Stimulated activated CD4-positive, alpha-beta T cell treated with anti-CD3 and anti-CD28 coated beads, Interleukin-15, amount 100 ng/mL, for 48 hours (primary cell): ENCODE measurements at places on chromosomes 1 and 21.

DNA sequence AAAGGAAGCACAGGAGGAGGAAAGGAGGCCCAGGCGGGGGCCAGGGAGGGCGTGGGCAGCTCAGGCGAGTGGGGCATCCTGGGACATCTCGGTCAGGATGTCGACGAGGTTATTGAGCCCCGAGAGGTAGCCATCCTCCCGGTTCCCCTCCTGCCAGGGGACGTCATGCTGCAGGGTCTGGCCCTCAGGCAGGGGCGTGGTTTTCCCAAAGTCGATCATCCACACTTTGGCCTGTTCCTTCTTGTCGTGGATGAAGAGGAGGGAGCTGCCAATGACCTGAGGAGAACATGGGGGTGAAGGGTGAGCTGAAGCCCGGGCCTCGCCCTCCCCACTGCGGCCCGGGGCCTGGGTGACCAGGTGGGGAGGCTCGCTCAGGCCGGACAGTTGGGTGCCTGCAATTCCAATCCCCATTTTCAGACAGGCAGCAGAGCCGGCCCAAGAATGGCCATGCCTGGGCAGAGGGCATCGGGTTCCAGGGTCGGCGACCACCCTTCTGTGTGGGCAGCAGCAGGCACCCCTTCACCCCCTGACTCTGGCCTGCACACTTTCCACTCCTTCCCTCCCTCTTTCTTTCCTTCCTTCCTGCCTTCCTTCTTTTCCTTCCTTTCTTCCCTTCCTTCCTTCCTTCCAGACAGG, 86.2 kb downstream of the STUM start:
- DNase-seq, result no peak

DNA sequence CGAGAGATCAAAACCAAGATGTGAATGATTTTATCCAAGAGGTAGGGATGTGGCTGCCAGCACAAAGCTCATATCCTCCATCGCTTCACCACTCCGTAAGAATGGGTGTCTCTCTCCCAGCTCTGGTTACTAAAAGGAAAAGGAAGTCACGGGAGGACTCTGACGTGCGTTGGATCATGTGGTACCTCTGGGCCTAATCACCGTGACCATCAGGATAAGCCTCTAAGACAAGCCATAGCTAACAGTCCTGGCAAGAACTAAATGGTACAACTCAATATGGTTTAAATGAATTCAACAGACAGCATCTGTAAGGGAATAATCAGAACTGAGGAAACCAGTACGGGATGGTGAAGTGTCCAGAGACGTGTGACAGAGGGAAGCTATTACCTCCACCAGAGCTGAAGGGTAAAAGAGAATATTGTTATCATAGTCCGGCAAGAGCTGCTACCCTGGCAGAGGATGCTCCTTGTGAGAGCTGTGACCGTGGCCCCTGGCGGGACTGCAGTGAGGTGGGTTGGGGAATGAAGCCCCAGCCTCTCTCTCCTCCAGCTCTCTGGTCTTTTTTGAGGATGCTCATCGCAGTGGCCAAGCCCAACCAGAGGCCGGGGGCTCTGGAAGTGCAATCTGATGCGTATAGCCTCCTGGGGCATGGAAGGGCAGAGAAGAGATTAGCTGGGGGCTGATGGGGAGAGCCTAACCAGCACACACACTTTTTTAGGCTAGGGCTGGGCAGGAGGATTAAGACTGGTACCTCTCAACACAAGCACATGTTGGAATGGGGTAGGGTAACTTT, 54.2 kb downstream of the KIAA1614 start:
- no peak for DNase-seq

DNA sequence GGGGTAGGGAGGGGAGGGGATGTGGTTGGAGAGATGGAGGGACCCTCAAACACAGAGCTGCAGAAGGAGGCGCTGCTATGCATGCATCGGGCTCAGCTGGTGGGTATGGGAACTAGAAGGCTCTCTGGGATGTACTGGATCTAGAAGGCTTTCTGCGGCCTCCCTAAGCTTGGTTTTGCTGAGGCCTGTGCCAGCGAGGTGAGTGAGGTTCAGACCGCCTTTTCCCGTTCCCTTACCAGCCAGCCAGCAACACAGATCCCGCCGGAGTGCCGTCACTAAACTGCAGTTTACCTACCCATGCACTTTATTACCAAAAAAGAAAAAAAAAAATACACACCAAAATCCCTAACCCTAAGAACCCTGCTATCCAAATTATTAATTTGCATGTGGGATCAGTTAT, 180.2 kb downstream of the PRDM16 start:
- no peak for DNase-seq

- peak; percentile 36 for DNase-seq
Measured at GRCh38 chr1:160834945-160835565, 27.6 kb downstream of the CD244 start.

DNA sequence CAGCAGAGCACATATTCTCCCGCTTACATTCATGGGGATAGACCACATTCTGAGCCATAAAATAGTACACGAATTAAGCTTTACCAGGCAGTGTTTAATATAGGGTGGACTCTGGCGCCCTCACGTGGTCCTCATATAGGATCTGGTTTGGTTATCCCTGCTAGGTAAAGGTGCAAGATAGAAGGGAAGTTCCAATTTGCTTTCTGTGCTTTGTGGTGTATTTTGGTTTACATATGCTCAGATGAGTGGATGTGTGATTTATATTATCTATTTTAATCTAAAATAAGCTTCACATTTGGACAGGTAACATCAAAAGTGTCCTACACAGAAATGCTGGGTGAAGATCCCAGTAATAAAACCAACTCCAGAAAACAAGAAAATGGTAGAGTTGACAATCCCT, 3.6 kb downstream of the CR1 start:
- peak; percentile 18 for DNase-seq

- no peak for DNase-seq
Measured at GRCh38 chr21:41926807-41927171, 27.0 kb downstream of the C2CD2 start.

GRCh38 chr1:17123196-17124045, 4.2 kb upstream of the PADI2 start:
- DNase-seq, result no peak

- DNase-seq, result no peak
Measured at GRCh38 chr1:208343226-208343625, 99.0 kb upstream of the PLXNA2 start.

DNA sequence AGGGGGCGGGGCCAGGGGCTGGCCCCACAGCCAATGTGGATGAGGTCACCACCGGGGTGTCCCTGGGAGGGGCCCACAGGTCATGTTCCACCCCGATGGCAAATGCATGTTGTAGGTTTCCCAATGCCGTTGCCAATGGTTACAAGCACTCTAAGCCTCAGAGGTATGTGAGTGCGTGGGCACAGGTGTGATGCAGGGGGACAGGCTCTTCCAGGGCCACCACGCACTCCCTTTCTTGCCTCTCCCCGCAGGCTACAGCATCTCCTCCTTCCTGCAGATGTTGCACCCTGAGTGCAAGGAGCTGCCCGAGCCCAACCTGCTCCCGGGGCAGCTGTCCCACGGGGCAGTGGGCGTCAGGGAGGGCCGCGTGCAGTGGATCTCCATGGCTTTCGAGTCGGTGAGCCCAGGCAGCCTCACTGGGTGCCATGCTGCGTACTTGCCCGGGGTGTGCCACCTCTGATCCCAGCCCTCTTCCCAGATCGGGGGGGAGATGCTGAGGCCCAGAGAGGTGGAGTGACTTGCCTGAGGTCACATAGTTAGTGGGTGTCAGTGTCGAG, 52.4 kb downstream of the DISP3 start:
- DNase-seq, result no peak

DNA sequence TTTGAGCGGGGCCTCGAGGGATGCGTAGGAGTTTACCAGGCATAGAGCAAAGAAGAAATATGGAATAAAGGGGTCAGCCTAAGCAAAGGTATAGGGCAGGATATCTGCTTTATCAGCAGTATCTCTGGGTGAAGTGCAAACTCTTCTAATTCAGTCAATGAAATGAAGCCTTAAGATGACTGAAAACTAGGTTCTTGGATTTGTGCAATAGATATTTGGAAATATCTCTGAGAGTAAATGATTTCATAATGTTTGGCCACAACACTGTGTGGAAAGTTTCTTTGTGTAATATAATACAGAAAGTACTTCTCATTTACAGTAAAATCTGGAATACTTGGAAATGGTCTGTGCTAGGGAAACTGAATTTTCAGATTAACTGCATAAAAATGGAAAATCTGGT, 26.1 kb downstream of the KCNJ15 start:
- no peak for DNase-seq

DNA sequence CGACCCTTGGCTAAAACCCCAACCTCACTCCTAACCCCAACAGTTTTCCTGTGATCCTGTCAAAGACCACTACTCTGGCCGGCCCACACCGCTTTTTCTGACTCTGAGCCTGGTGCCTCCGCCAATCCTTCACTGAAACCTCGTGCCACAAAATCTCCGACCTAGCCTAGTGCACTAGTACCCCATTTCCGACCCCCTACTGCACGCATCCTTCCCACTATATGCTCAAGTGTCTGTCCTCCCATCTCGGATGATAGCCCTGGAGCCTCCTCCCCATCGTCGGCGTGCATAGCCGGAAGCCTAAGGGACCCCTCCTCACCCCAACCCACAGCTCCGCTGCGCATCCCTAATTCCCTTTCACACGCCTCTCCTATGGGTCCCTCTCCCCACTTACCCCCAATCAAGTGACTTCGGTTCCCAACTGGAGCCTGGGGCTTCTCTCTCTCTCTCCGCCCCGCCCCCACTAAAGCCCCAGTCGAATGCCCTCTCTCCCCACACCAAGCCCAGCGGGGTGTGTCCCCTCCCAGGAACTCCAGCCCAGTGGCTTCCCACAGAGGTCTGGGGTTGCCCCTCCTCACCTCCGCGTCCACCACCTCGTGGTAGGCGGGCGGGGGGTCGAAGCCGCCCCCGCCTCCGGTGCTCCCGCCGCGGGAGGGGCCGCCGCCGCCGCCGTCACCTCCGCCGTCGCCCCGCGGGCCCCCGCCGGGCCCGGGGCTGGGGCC, 791 bp downstream of the USP24 start:
- no peak for DNase-seq

DNA sequence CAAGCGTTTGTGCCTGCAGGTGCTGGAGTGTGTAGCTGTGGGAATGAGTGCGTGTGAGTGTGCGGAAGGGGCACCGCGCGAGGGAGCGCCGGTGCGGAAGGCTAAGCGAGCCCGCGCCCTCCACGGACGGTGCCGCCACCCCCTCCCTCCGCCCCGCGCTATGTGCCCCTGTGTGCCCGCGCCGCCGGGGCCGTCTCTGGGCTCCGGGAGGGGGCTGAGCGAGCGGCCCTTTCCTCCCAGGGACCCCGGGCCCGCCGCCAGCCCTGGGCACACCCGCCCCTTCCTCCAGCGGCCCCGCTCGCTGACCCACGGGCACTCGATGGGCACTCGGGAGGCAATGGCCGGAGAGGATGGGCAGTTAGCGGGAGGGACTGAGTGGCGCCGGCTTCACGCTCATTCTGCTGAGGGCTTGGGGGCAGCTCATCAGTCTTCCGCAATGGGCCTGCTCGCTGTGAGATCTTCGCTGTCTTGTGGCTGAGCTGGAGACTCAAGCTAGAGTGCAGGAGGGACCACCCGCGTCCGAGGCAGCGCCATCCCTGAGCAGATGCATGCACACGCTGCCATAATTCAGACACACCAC, 8.6 kb upstream of the ADGRB2 start:
- no peak for DNase-seq

GRCh38 chr1:165225062-165225461, 131.5 kb downstream of the LMX1A start:
- DNase-seq, result no peak

DNA sequence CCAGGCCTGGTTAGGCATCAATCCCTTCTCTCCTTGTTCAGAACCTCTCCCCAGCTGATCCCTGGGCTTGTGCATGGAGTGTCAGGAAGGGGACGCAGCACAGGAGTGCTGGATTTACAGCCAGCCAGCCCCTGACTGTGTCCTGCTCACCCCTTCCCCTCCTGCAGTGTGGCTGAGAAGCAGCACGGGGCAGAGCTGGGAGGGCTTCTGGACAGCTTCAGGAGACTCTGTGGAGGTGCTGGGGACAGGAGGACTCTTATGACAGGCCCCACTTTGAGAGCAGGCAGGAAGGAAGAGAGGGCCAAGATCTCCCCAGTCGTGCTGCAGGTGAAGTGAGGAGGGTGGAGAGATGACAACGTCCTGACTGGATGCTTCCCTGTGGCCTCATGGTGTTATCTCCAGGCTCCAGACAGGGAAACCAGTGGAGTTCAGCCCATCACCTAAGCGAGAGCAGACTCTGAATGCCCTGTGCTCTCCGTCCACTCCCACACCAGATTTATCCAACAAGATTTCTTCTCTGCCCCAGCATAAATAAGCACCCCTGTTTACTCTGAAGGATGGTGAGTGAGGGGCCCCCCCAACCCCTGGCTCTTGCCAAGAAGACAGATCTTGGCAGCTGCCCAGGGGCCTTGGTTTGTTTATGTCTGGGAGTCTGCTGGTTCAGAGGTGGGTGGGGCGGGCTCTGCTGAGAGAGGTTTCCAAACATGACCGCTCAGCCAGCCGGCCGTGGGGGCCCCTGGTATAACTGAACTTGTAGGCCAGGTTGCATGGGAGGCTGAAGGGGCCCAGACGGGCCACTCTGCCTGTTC, 21.3 kb downstream of the TMCC2 start:
- no peak for DNase-seq

DNA sequence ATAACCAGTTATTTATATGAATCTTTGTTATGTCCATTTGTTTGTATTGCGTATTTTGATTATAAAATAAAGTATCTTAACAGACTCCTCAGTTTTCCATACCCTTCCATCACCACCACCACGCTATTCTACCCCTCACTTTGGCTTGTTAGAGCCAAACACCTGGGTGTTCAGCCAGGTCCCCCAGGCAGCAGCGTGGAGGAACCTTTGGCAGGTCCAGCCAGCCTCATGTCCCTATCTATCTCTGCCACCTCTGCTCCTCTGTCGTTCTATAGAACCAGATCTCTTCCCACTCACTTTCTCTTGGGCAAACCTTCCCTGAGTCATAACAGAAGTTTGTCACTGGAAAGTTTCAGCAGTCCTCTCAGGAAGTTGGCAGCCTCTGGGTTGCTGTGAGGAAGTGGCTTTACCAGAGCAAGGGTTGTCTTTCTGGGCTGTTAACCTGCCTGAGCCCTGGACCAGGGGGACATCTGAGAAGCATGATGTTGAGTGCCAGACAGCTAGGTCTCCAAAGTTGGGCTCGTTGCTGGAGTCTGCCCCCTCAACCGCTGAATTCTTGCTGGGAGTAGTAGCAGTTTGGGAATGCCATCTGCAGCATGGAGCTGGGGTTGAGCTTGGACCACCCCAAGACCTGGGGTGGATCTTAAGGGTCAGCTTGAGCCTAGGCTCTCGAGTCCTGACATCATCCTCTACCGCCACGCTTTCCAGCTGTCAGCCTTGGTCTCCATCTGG, 996 bp upstream of the SH3BGRL3 start:
- no peak for DNase-seq

DNA sequence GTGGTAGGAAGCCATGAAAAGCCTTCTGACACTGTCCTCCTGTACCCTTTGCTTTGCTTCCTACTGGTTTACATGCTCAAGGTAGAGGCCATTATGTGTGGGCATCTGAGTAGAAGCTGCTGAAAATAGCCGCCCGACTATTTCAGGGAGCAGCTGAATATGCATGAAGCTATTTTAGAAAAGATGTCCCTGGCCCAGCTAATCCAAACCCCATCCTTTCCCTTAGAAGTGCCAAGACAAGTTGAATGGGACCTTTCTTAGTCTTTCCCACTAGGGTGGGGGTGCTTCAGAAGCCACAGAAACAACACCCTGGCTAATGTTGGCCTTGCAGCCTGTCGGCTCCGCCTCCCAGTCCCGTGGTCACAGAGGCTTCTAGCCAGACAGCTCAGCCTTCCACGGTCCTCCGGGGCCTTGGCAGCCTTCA, 205.1 kb upstream of the EDN2 start:
- no peak for DNase-seq
